ENCODE measurements at places on chromosomes 1 and 21. TPM values are rescaled to one million over a fixed set of nuclear protein-coding genes. Genes with fewer than 3 reads are reported as not detected.

FMO5 gene
- 0.60 TPM for total RNA-seq

HSF2BP gene
- total RNA-seq = 0.31 TPM

PTGFRN gene
- 0.19 TPM for total RNA-seq

DTL gene
- 54.7 TPM for total RNA-seq

TMPRSS2 gene
- not detected for total RNA-seq

ARHGEF16 gene
- not detected for total RNA-seq

HMGN2 gene
- 812 TPM for total RNA-seq

KRTAP13-2 gene
- total RNA-seq = not detected

UBXN10 gene
- total RNA-seq = 0.23 TPM

CR1L gene
- 1.1 TPM for total RNA-seq

TNNT2 gene
- total RNA-seq = not detected

RIMKLA gene
- total RNA-seq = 3.6 TPM

TTC22 gene
- total RNA-seq = 10.1 TPM

OR14K1 gene
- not detected for total RNA-seq

CCDC17 gene
- total RNA-seq = 4.4 TPM

SIK1 gene
- total RNA-seq = 31.6 TPM

ETNK2 gene
- 1.5 TPM for total RNA-seq

RNU1-4 gene
- 3,430 TPM for total RNA-seq

LMX1A gene
- total RNA-seq = not detected
